ENCODE measurements at places on chromosomes 2 and 18. TPM values are rescaled to one million over a fixed set of nuclear protein-coding genes. Genes with fewer than 3 reads are reported as not detected.

RTP5 gene
- not detected for polyA plus RNA-seq

DSC1 gene
- polyA plus RNA-seq = not detected

COLEC12 gene
- 77.8 TPM for polyA plus RNA-seq

CAPN13 gene
- not detected for polyA plus RNA-seq

ALK gene
- polyA plus RNA-seq = 0.11 TPM

FAM110C gene
- 1.9 TPM for polyA plus RNA-seq

GPAT2 gene
- polyA plus RNA-seq = not detected

CRYGA gene
- not detected for polyA plus RNA-seq

PLGLB2 gene
- 0.84 TPM for polyA plus RNA-seq

AMER3 gene
- not detected for polyA plus RNA-seq

CRACDL gene
- polyA plus RNA-seq = 1.7 TPM

APCDD1 gene
- polyA plus RNA-seq = 12.0 TPM

IL1RN gene
- polyA plus RNA-seq = 0.33 TPM

OXER1 gene
- 5.5 TPM for polyA plus RNA-seq

CREG2 gene
- polyA plus RNA-seq = not detected

CFAP53 gene
- not detected for polyA plus RNA-seq

TBR1 gene
- 0.32 TPM for polyA plus RNA-seq

EML6 gene
- 26.5 TPM for polyA plus RNA-seq

MALL gene
- 9.6 TPM for polyA plus RNA-seq

HOXD13 gene
- polyA plus RNA-seq = 0.39 TPM

REG1B gene
- not detected for polyA plus RNA-seq

R3HDM1 gene
- polyA plus RNA-seq = 17.0 TPM
